ENCODE measurements at places on chromosomes 5 and 9.

GRCh38 chr5:134124289-134125038 is 10.0 kb downstream of the TCF7 start:
- no peak for DNase-seq

GRCh38 chr5:73633060-73633459 is 7.1 kb downstream of the ARHGEF28 start:
- no peak for DNase-seq

- no peak for DNase-seq
Observed at GRCh38 chr5:97133101-97133500, 9.3 kb downstream of the LIX1 start.

DNA sequence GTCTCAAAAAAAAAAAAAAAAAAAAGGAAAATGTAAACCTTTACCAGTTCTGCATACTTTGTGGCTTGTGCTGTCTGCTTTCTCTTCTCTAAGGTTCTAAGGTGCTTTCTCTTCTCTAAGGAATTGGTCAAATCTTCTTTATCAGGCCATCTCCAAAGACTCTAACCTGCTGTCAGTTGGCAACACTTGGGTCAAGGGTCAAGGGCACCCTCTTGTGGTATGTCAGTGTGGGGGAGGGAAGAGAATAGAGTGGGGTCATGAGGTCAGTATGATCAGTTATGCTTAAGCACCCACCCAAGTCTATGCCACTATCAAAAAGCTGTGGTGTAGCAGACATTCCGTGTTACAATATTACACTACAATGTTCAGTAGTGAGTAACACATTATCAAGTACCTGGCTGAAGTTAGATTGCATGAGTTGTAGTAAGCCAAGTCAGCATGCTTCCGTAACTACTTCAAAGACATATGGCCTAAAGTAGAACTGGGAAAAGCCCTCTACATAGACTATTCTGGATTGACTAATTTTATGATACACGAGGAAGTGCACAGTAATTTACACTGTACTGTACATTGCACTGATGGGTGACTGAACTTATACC is 25.0 kb upstream of the CCL28 start:
- DNase-seq: no peak

GRCh38 chr9:109314011-109314531 is 6.8 kb downstream of the EPB41L4B start:
- no peak for DNase-seq

GRCh38 chr9:122383992-122384461 is 13.2 kb downstream of the PTGS1 start:
- DNase-seq: no peak

- no peak for DNase-seq
Observed at GRCh38 chr9:26077860-26078259, 399.6 kb upstream of the TUSC1 start.

DNA sequence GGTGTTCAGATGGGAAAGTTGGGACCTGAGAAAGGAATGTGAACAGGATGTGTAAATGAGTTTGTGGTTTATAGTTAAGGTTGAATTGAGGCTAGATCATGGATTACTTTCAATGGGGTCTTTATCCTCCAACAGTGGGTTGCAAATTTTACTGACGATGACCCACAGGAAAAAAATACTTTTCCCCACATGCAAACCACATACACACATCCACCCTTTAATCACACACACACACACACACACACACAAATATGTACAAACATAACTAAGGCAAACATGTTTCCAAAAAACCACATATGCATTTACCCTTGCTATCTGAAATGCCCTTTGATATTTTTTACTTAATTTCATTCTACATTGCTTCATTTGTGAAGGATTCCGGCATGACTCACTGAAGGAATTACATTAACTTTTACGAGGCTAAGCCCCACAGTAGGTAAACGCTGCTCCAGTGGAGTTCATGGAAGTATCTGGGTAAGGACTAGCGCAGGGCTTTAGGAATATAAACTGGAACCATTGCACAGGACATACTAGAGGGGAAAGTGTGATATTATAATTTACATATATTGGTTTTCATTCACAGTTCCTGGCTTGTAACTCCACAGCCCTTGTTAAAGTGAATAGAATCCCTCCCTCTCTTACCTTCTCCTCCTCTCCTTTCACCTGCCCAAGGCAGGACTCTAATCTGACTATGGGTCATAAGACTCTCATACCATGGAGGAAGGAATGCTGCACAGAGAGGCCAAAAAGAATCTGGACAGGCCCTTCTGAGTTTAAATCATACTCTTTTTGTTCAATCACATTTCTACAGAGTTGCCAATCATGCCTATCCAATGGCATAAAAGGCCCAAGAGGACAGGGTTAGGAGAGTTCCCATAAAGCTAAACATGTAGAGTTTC is 8.5 kb upstream of the SPEF2 start:
- no peak for DNase-seq

DNA sequence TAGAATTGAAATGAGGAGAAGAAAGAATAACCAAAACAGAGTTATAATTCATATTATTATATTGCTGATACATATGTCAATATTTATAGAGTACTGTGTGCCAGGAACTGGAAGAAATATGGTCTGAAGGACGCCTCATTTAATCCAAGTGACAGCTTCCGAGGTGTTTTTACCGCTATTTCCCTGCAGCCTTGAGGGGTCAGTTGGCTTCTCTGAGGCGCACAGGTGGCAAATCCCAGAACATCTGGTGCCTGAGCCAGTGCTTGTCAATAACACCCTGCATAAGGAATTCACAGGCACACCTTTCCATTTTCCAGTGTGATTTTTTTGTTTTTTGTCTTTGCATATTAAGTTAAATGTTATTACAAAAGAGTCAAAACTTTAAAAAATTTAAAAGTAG is 43.3 kb upstream of the CTSL start:
- DNase-seq: no peak

- DNase-seq: peak; percentile 73
Observed at GRCh38 chr5:180006141-180006540, 65.4 kb downstream of the RNF130 start.

DNA sequence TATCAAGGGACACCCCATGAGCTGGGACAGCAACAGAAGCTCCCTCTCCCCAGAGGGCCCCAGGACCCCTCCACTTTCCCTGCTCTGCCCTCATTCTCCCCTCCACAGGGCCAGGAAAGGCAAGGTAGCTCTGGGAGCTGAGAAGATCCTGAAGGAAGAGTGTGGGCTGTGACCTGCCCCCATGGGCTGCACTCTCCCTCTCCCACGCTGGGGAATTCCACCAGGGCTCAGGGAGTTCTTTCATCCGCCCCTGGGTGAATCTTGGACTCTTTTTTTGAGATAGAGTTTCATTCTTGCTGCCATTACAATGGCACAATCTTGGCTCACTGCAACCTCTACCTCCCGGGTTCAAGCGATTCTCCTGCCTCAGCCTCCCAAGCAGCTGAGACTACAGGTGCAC is 73.8 kb downstream of the C9orf50 start:
- no peak for DNase-seq

GRCh38 chr5:29162297-29162696 is 2031.2 kb upstream of the CDH6 start:
- DNase-seq: no peak

DNA sequence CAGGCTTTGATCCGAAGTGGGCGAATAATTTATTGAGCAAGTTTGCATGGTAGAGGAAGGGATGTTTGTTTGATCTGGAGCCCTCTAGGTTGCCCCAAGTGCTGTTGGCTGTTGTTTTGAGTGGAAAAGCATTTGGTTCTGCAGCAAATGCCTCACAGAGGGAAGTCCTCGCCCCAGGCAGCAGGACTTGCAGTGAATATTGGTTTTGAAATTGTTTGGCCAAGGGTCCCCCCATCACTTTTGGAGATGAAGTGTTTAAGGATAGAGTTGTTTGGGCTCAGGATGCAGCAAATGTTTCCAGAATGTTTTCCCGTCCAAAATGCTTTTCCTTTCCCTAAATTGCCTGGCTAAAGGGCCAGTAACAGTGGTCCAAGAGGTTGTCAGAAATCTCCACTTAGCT is 3.1 kb downstream of the JADE2 start:
- DNase-seq: no peak

- DNase-seq: no peak
Observed at GRCh38 chr9:129146441-129146941, 31.6 kb downstream of the IER5L start.

DNA sequence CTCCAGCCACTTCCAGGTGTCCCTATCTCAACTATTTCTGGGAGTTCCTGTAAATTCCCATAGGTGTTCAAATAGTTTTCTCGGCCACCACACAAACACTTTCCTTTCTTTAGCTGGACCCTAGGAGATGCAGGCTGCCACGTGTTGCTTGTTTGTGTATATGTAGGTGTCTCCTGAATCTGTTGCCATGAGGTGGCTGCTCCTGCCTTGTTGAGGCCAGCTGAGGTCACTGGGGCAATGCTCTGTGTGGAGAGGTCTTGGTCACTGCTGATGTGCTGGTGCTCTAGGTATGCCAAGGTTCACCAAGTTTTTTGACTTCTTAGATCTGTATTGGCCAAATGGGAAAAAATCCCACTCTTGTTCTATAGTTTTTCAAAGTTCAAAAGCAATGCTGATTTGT is 132.5 kb upstream of the CHD1 start:
- no peak for DNase-seq

DNA sequence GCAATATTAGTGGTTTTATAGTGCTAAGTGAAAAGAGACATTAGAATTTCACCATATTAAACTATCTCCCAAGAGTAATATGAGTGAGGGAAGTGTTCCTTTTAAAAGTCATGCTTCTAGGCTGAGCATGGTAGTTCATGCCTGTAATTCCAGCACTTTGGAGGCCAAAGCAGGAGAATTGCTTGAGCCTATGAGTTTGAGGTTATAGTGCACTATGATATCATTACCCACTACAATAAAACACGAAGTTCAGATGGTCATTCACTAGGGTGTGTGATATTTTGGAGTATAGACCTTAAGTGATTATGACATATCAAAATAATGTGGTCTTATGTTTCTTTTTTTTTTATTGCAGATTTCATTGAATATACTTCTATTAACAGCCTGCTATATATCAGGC is 6.7 kb downstream of the KIF2A start:
- DNase-seq: no peak

DNA sequence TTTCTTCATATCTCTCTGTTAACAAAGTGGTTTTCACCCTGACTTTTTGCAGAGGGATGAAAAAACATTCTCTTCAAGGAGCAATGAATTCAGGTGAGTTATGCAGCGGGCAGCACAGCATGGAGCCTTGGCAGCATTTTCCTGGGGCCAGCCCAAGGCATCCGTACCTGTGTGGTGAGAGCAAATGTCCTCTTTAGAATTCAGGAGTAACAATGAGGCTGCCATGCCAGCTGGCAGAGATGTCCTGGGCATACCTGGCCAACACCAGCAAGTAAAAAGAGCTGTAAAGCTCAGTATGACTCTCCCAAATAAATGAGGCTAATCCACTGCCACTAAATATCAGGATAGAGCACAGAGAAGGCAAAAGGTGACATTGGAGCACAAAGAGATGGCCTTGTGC is 277.6 kb upstream of the TRPC7 start:
- DNase-seq: no peak

DNA sequence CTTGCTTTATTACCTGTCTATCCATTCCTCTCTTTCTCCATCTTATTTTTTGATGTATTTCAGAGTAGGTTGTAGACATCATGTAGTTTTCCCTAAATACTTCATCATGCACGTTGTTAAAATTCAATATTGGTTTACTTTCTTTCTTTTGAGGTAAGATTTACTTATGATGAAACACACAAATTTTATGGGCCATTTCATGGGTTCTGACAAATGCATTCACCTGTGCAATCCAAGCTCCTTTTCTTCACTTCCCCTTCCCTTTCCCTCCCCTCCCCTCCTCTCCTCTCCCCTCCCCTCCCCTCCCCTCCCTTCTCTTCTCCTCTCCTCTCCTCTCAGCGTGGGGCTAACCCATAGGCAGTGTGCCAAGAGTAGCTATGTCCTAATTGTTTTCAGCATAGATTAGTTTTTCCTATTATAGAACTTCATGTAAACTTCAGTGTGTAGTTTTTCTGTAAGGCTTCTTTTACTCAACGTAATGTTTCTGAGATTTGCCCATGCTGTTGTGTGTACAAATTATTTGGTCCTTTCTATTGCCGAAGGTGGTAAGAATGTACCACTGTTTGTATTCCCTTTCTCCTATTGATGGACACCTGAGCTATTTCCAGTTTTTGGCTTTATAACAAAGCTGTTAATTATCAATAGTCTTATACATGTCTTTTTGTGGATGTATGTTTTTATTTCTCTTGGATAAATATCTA is 92.9 kb upstream of the CLINT1 start:
- DNase-seq: no peak

GRCh38 chr5:5777013-5777412 is 354.5 kb downstream of the ICE1 start:
- DNase-seq: no peak

DNA sequence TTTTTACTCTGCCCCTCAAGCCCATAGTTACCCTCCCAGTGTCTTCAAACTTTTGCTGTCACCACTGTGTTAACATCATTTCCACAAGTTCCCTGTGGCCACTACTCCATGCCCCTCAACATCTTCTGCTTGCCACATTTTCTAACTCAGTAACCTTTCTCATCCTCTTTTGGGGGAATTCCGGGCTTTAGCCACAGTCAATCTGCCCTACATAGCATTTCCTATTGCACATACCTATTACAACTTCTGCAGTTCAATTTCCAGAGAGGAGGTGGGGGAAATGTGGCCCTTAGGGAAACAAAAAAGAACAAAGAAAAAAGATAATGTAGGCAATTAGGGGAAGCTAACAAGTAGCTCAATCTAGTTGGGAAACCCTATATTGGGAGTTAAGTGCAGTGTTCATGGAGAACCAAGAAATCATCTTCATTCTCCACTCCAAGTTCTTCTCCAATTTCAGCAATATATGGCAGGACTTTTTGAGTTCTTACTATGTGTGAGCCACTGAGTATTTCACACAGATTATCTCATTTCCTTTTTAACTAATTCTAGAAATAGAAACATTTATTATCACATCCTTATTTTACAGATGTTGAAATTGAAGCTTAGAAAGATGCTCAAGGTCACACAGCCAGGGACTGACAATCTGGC is 40.2 kb upstream of the LPAR1 start:
- DNase-seq: no peak

DNA sequence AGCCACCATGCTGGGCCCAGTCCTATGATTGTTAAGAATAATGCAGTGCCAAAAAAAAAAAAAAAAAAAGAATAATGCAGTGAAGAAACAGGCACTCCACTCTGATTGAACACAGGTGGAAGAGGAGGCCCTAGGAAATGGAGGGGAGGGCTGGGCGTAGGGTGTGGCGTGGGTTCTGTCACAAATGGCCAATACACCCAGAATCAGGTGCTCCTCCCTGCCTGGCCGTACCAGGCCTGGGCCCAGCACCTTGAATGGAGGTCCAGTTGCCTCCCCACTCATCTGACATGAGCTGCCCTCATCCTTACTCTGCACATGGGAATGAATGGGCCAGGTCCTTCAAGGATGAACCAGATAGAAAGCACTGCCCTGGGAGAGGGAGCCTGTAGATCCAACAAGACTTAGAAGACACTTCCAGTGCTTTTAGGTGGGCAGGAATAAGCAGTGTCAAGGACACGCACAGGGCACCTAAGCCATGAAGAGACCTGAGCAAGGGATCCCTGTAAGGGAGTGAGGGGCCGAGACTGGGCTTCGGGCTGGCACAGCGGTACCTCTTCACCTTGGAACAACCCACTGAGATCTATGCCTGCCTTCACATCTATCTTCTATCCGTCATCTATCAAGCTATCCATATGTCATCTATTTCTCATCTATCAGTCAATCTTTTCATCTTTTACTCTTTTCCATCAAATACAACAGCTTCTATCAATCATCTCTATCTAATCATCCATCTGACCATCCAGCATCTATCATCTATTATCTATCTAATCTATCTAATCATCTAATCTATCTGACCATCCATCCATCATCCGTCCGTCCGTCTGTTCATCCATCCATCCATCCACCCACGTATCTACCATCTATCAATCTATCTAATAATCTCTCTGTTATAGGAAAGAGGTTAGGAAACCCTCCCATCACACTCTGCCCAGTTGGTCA is 15.9 kb downstream of the NINJ1 start:
- DNase-seq: no peak
